Amniotic stem cell (primary cell): ENCODE measurements at places on chromosomes 1 and 21.

- no peak for DNase-seq
These were observed 2.6 kb upstream of the C1orf174 start for GRCh38 chr1:3902571-3903091.

- DNase-seq = no peak
These were observed 65.2 kb downstream of the AGPAT3 start for GRCh38 chr21:43930074-43930847.

GRCh38 chr1:110768605-110769004 is 93.9 kb upstream of the KCNA3 start:
- no peak for DNase-seq

GRCh38 chr1:166975361-166976129 is at the start of gene ILDR2:
ILDR2 (minus strand) TSS chr1:166975540; CDS start chr1:166975268, 272 bp downstream.
- no peak for DNase-seq

GRCh38 chr1:247435030-247435758 is 19.2 kb downstream of the NLRP3 start:
- DNase-seq = no peak

GRCh38 chr1:227068883-227069282 is 128.8 kb downstream of the COQ8A start:
- DNase-seq = no peak

DNA sequence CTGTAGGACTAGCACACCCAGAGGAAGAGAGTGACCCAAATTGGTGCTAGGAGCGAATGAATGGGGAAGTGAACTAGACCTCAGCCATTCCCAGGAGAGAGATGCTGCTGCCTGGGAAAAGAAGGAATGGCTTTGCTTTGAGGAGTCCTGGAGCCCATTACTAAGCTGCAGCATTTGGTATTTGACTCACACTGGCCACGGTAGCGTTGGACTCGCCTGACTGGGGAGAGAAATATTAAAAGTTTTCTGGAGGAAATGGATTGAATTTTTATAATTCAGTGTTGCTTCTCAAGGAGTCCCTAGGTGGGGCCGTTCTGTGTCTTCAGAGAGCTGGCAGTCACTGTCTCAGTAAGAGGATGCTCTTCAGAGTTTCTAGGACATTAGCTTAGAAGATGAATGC is 40.2 kb downstream of the PIK3CD start:
- no peak for DNase-seq

DNA sequence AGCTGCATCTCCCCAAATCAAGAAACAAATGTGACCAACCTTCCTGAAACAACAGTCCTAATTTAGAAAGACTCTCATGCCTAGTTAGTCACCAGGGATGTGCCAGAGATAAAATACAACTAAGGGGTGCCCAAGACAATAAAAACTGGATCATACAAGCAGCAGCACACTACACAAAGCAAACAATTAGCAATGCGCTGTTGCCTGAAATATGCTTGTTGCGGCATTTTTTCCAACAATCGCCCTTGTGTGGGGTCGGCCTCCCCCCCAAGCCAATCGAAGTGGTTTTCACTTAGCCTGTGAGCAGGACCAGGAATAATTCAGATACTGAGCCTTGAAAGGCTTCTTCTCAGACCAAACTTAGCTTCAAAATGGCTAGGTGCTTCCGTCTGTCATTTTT is 1.4 kb upstream of the STMN1 start:
- DNase-seq = no peak

DNA sequence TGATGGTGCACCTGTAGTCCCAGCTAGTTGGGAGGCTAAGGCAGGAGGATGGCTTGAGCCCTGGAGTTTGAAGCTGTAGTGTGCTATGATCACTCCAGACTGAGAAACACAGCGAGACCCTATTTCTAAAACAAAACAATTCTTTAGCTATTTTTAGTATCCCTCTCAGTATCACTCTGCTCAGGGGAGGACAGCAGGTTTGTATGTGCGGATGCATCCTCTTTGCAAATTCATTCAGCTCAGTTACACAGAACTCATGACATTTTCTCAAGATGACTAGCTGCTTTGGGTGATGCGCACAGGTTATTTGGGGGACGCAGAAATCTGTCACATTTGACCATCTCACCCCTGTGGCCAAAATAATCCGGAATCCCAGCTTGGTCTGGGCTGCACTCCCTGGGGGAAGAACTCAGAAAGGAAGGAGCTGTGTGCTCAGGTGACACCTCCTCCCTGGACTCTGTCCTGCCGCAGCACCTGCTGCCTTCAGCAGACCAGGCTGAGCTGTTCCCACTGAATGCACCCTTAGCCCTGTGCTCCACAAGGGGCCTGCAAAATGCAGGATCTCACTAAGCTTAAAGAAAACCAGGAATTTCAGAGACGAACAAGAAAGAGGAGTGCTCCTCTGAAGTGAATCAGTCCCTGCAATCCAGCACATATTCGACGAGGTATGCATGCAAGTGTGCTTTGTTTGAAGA is 89.5 kb upstream of the PGBD5 start:
- DNase-seq = no peak

GRCh38 chr1:161226320-161226711 is 456 bp downstream of the TOMM40L start:
- DNase-seq = no peak

DNA sequence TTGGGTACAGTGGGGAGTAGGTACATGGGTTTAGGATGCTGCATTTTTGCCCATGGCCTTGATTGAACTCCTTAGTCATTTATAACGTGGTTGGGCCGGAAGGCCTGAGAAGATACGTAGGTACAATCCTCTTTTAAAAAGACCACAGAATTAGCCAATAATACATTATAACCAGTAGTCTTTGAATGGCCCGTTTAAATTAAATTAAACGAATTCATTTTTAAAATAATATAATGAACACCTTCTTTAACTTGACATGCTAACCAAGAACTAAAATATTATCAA is 20.1 kb upstream of the ADAR start:
- DNase-seq = no peak

DNA sequence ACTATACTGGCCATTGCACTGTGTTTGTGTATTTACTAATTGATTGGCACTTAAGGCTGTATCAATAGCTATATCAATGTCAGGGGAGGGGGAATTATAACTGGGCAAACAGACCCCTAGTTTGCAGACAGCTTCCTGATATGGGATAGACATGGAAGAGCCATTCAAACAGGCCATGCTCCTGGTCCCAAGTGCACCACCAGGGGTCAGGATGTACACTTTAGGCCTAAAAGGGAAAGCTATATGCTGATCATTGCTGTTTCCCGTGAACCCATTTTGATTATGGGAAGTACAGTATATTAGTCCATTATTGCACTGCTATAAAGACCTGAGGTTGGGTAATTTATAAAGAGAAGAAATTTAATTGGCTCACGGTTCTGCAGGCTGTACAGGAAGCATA is 124.9 kb upstream of the BACE2 start:
- no peak for DNase-seq

DNA sequence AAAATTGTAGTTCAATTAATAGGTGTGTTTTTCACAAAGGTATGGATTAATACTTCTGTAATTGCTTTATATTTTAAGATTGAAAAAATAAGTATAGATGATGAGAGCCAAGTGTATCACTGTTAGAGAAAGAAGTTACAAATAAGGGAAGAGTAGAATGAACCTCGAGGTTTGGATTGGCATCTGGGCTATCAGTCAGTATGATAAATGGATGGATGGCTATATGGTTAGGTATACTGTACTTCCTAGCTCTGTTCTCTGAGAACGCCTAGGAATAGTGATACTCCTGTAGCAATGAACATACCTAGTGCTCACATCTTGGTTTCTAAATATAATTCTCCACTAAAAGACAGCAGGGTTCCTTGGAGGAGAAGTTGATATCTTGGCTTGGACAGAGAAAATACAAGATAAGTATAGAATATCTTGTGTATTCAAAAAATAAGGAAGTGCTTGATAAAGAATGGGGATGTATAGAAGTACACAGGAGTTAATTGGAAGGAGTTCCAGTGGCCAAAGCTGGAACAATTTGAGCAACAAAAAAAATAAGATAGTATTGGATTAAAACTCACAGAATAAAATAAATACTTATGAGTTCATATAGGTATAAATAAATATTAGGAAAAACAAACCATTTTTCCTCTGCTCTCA is 12.4 kb downstream of the IPO9 start:
- DNase-seq = no peak

DNA sequence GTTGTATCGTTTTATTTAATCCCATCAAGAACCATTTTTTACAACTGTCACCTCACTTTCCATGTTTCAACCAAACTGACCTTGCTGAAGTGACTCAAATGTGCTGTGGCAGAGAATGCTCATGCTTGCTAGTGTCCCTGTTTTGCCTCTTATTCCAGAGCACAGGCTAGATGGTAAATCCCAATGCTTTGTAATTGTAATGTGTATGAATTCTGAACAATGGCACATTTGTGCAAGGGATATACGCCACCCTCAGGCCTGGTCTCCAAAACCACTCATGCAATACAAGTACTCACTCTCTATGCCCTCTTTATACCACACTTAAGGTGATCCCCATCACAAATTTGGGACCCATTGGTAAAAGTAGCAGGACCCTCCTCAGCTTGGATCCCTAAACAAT is 313.6 kb downstream of the HHIPL2 start:
- DNase-seq = no peak

GRCh38 chr1:4460651-4461050 is 193.8 kb upstream of the AJAP1 start:
- DNase-seq = no peak

DNA sequence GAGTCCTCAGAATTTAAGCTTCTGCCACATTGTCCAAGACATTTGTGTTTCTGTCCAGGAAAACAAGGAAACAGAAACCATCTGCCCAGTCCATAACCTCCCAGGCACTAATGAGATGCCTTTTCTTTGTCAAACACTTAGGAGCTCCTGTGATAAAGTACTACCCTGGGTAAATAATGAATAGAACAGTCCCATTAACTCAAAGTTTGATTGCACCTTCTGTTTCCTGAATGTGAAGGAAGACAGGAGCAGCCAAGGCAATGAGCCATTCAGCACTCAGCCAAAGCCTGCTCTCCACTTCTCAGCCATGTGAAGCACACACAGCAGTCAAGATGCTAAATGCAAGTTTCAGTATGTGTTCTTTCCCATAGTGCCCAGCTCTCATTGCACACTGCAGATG is 199.8 kb downstream of the SEC16B start:
- no peak for DNase-seq

DNA sequence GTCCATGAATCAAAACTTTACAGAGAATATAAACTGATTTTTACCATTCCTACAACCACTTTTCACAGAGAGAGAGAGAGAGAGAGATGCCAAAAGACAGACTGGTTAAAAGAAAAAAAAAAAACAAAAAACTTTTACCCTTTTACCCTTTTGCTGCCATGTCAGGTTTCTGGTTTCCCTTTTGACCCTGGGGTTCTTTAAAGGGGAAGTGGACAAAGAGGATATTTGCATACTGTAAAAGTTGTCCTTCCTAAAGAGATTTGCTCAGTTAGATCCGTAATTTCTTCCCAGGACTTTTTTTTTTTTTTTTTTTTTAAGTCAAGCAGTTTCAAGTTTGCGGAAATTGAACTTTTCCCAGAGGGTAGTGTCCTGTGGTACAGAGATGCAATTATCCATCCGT is 287.8 kb upstream of the RGS18 start:
- DNase-seq = no peak

GRCh38 chr1:42163536-42164503 is 725 bp downstream of the GUCA2A start:
- DNase-seq = no peak

GRCh38 chr21:27291006-27291405 is 324.1 kb upstream of the ADAMTS5 start:
- DNase-seq = no peak

DNA sequence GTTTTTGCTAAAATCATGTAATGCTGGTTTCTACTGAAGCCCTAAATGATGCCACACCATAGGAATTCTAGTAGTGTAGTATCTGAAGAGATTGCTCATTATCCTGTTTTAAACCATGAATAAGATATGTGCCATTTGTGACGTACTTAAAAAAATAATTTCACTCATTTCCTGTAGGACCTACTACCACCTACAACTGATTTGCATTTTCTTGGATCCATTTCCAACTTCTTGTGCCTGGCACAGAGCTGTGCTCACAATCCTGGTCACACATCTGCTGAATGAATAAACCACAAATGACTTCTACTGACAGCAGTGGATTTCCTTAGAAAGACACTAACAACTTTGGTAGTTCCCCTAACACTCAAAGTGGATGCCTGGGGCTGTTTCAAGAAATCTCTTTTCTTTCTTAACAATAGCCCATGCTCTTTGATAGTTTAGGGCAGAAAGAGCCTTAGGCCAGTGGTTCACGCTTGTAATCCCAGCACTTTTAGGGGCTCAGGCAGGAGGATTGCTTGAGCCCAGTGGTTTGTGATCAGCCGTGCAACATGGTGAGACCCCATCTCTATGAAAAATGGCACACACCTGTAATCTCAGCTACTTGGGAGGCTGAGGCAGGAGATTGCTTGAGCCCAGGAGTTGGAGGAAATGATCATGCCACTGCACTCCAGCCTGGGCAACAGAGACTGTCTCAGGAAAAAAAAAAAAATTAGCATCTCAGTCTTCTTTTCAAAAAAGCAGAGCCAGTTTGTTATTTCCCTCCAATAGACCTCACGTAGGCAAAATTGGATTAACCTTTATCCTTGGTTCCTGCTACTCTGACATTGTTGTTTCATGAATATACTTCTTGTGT is 13.0 kb upstream of the BATF3 start:
- peak; percentile 69 for DNase-seq

DNA sequence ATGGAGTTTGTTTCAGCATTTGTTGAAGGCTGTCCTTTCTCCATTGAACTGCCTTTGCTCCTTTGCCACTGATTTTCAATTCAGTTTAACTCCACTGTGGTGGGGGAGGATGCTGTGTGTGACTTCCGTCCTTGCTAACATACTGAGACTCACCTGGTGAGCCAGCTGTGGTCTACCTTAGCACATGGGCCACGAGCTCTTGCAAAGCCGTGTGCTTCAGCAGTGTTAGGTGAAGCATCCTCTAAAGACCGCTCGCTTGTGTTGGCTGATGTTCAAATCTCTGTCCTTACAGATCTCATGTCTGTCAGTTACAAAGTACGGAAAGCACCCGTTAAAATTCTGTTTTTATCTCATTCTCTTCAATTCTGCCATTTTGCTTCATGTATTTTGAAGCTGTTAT is 3.6 kb upstream of the SPATC1L start:
- DNase-seq = no peak

- DNase-seq = no peak
These were observed 737.2 kb upstream of the CHRM3 start for GRCh38 chr1:238649200-238649599.

- DNase-seq = no peak
These were observed 684 bp upstream of the MRPL20 start for GRCh38 chr1:1407636-1408318.

- DNase-seq = no peak
These were observed 2.7 kb downstream of the ARHGEF11 start for GRCh38 chr1:157042846-157043245.

GRCh38 chr1:175126347-175126746 is 58.7 kb downstream of the TNN start:
- no peak for DNase-seq

DNA sequence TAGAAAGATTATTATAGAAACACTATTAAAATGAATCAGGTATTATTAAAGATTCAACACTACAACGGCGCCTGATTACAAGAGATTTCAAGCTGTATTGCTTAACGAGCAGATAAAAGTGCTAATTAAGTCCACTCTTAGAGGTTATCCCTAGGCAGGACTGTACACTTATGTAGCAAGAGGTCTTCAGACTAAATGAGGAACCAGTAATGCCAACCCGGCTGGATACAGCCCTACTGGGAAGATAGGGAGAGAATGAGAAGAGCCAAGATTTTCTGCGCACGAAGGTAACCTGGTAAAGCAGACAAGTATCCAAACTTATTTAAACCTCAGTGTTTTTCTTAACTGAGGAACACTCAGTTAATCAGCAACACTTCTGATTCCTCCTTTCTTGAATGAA is 115.7 kb upstream of the HIVEP3 start:
- DNase-seq = no peak
